ENCODE measurements at places on chromosomes 11 and 22.

DNA sequence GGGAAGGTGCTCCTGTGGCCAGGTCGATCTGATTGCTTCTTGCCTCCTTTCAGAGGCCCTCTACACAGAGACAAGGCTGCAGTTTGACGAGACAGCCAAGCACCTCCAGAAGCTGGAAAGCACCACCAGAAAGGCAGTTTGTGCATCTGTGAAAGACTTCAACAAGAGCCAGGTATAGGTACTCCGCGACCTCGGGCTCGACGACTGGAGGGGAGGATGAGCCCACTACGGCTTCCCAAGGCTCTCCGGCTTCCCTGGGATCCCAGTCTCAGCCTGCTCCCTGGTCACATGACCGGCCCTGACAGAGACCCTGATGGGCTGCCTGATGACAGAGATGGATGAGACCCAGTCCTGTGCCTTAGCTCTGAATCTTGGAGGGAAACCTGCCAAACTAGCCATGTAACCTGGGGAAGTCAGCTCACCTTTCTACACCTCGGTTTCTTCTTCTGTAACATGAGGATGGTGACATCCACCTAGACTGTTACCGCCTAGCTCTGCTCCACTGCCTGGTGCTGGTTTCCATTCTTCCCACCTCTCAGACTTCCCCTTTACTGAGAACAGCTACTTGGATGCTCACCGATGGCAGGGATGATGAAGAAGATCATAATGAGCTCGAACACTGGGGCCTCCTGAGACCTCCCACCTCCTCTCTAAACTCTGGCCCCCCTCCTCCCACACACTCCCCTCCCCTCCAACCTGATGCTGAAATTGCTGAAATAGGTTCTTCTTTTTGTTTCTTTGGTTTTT lies 8.9 kb downstream of the RIBC2 start:
- DNase-seq, result no peak

DNA sequence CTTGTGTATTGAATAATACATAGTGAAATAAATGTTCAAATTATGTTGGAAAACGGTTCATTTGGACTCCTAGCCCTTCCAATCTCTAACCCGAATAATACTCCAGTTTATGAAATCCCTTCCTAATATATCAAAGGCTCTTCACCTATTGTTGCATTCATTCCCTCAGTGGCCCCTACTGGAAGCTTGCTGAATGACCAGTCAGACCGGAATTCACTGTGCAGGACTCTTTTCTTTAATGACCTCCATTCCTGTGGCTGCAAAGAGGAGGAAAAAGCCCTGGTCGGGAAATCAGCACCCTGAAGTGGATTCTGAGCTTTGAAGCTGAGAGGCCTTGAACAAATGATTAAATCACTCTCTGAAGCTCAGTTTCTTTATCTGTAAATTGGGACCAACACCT lies 19.1 kb upstream of the RCN1 start:
- no peak for DNase-seq

- DNase-seq, result no peak
Observed at GRCh38 chr22:39966470-39966869, 6.3 kb downstream of the TMA7B start.

GRCh38 chr22:32781695-32782094 lies 19.8 kb upstream of the TIMP3 start:
- DNase-seq, result no peak

- DNase-seq, result no peak
Observed at GRCh38 chr22:27775758-27776649, 25.6 kb downstream of the MN1 start.

GRCh38 chr11:34501949-34502348 lies 11.6 kb downstream of the ELF5 start:
- no peak for DNase-seq

- no peak for DNase-seq
Observed at GRCh38 chr11:7949934-7950333, 8.4 kb upstream of the OR10A3 start.

DNA sequence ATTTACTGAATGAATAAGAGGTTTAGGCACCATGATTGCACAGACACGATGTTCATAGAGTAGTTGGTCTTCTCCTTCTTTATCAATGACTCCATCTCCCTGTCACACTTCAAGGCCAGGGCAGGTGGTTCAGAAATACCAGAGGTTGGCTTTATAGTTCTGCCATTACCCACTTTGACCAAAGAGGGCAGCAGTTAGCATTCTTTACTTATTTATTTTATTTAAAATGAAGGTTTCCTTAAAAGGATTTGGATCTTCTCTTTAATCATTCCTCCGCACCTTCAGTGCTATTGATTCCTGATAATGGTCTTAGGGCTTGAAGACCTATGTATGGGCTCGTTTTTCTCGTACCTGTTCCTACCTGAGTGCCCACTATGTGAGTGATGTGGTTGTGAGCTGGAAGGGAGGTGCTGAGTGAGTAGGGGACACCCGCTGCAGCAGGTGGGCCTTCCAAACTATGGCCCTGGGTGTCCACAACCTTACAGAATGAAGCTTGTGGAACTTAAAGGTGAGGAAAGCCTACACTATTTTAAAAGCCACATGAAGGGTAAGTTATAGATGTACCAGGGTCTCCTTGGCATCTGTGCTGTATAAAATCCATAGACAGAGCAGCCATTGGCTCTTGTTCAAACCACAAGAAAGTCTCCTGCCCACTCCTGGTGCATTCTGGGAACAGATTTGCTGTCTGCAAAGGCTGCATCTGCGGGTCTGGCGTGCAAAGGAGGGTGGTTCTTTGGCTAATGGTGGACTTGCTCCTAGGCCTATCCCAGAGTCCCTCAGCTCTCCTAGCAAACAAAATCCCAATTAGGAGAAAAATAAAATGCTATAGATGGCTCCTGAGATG lies 35.0 kb downstream of the TIMP3 start:
- DNase-seq, result no peak

DNA sequence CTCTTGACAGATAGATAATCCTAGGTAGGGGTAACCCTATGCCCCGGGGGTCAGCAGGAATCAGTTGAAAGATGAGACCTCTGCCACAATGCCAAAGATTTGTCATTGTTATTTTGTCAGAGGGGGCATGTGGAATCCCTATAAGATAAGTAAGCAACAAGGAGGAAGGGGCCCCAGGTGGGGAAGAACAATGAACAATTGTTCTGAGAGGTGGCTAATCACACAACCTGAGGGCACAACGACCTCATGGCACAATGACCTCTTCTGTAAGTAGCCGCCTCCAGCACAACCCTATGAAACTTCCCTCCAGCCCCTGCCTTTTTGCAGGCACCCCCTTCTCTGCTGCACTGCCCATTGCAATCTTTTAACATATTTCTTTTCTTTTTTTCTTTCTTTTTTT lies 11.8 kb upstream of the FBLN1 start:
- no peak for DNase-seq

- no peak for DNase-seq
Observed at GRCh38 chr22:41828516-41828915, 4.4 kb upstream of the SREBF2 start.

DNA sequence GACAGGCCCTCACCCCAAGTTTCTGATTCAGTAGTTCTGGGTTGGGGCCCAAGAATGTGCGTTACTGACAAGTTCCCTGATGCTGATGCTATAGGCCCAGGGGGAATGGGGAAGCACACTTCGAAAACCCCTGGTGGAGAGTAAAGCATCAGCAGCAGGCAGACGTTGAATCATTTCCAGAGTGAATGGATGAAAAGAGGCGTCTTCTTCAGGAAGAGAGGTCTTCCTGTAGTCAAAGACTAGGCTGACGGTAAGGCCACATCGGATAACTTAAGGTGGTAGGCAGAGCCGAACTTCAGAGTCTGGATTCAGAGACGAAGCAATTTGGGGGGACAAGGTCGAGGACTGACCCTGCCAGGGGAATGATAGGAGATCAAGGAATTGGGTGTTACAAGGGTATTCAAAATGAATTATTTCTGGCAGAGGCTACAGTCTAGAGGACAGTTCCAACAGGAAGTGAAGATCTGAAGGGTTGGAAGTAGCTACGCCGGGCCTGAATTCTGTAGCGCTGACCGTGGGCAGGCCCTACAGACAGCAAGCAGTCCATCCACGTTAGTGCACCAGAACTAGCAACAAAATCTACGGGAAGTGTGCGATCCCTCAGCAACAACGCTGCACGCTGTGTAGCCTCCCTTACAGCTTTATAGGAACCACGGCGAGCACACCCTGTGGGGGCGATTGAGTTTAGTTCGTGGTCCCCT lies 862 bp upstream of the CENATAC start:
- no peak for DNase-seq

- DNase-seq, result no peak
Observed at GRCh38 chr11:75031771-75032549, 43.2 kb downstream of the NEU3 start.

DNA sequence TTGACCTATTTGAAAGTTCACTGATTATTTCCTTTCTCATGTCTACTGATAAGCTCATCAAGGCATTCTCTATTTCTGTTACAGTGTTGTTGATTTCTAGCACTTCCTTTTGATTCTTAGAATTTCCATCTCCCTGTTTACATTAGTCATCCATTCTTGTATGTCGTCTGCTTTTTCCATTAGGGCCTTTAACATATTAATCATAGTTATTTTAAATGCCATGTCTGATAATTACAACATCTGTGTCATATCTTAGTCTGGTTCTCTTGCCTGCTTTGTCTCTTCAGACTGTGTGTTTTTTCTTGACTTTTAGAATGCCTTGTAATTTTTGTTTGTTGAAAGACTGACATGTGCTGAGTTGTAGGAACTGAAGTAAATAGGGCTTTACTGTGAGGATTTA lies 602.1 kb downstream of the SOX6 start:
- DNase-seq, result no peak

- no peak for DNase-seq
Observed at GRCh38 chr11:1297576-1298473, 11.6 kb downstream of the TOLLIP start.
